Astrocyte (in vitro differentiated cells and primary cell): ENCODE measurements at places on chromosomes 11 and 22. TPM values are rescaled to one million over a fixed set of nuclear protein-coding genes. Genes with fewer than 3 reads are reported as not detected.

DNA sequence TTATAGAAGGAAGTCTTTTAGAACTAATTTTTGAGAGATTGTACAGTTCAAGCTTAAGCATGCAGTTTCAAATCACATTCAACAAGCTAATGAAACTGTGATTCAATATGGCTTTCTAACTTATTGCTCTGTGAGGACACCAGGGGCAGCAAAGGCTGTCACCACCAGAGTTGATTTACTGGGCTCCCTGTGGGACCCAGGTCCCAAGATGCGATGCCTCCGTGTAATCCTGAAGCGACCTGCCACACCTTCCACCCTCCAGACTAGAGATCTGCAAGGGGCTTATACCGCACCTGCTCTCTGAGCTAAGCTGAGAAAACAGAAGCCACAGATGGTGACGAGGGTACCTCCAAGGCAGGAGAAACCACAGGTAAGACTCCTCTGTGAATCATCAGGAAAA is 918 bp upstream of the OR51Q1 start:
- H3K27ac ChIP-seq = no peak overlapping the region
- H3K36me3 ChIP-seq = no peaks in the 10 kb centered on the region
- no peaks in the 10 kb centered on the region for H3K27me3 ChIP-seq
- H3K4me1 ChIP-seq = no peaks in the 10 kb centered on the region

- no peak for DNase-seq
- H3K27ac ChIP-seq = no peak overlapping the region
- H3K27me3 ChIP-seq = no peaks in the 10 kb centered on the region
- no peak overlapping the region for H3K4me3 ChIP-seq
- peaks cover 17% of the 10 kb centered on the region for H3K36me3 ChIP-seq
Measured at GRCh38 chr11:73710964-73711363, 49.9 kb downstream of the RAB6A start.

- peak; percentile 23 for DNase-seq
- no peak overlapping the region for H3K27ac ChIP-seq
- no peaks in the 10 kb centered on the region for H3K27me3 ChIP-seq
- H3K36me3 ChIP-seq = peaks cover 12% of the 10 kb centered on the region
- no peaks in the 10 kb centered on the region for H3K4me1 ChIP-seq
Measured at GRCh38 chr11:129917231-129917630, 21.9 kb upstream of the NFRKB start.

GRCh38 chr11:132576706-132577105 is 955.6 kb downstream of the OPCML start:
- no peak overlapping the region for H3K4me3 ChIP-seq
- H3K4me1 ChIP-seq = peaks cover 10% of the 10 kb centered on the region
- peak; percentile 97 for DNase-seq
- H3K36me3 ChIP-seq = no peaks in the 10 kb centered on the region
- H3K27ac ChIP-seq = peak overlapping the region; percentile 93
- H3K27me3 ChIP-seq = no peaks in the 10 kb centered on the region

- H3K27ac ChIP-seq = no peak overlapping the region
Measured at GRCh38 chr11:20762980-20763379, 93.6 kb downstream of the NELL1 start.

DNA sequence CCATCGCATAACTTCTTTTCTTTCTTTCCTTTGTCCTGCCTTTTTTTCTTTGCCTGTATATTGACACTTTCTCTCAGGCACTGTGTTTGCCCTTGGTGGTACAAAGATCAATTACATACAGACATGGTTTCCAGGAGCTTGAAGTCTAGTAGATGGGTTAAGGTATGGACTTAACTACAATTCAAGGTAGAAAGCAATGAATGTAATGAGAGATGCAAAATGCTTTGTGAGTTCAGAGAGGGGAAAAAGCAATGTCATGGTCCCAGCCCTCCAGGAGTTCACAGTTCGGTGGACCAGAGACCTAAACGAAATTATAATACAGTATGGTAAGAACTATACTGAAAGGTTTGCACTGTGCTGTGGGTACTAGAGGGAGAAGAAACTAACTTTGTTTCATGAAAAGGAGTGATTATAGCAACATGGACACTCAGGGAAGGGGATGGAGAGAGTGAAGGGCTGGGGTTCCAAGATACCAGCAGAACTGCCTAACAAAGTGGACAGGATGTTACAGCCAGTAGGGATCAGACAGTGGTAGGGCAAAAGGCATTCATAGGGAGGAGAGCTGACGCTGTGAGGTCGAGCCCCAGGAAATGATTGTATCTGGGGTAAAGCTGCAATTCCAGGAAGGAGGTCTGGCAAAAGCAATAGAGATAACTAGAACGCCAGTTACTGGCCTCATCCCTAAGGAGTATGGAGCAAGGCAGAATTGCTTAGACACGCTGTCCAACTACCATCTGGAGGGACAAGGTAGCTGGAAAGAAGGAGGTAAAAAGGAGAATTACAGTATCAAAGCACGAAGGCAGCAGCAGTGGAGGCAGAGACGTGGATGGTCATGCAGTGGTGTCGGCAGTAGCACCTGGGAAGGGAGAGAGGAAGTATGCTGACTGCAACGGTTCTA is 158.3 kb upstream of the MTMR2 start:
- peaks cover 4% of the 10 kb centered on the region for H3K36me3 ChIP-seq
- no peak for DNase-seq
- no peak overlapping the region for H3K4me3 ChIP-seq
- peaks cover 8% of the 10 kb centered on the region for H3K4me1 ChIP-seq
- H3K27ac ChIP-seq = no peak overlapping the region

GRCh38 chr11:117977029-117977428 is 9.2 kb upstream of the IL10RA start:
- H3K4me3 ChIP-seq = no peak overlapping the region
- no peak overlapping the region for H3K27ac ChIP-seq
- DNase-seq = no peak
- no peaks in the 10 kb centered on the region for H3K4me1 ChIP-seq
- H3K27me3 ChIP-seq = peaks cover 13% of the 10 kb centered on the region

DNA sequence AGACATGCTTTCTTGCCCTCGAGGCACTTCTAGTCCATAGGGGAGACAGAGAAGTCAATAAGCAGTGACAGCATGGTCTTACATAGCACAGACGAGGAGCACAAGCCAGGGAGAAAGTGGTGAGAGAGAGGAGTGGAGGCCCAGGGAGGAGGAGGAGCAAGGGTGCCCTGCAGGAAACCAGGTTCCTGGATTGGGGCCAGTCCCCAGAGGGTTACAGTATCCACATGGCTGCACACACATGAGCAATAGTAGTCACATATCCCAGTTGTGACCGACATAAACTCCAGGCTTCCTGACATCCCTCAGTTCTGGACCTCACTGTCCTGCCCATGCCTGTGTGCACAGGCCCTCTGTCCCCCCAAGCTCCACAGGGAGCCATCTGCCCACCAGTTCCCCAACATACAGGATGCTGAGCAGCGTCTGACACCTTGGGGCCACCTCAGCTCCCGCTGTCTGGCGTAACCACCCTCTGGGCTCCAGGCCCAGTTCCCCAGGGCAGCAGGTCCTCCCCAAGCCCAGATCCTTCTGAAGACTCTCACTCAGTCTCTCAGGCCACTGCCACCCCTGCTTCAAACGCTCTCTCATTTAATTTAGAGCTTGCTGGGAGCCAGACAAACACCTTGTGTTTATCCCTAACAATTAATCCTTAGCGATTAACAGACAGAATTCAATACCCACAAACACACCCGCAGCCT is 53.7 kb downstream of the DSCAML1 start:
- no peak overlapping the region for H3K4me3 ChIP-seq
- no peaks in the 10 kb centered on the region for H3K4me1 ChIP-seq
- no peaks in the 10 kb centered on the region for H3K27me3 ChIP-seq
- no peaks in the 10 kb centered on the region for H3K36me3 ChIP-seq
- H3K27ac ChIP-seq = no peak overlapping the region
- DNase-seq = no peak

DNA sequence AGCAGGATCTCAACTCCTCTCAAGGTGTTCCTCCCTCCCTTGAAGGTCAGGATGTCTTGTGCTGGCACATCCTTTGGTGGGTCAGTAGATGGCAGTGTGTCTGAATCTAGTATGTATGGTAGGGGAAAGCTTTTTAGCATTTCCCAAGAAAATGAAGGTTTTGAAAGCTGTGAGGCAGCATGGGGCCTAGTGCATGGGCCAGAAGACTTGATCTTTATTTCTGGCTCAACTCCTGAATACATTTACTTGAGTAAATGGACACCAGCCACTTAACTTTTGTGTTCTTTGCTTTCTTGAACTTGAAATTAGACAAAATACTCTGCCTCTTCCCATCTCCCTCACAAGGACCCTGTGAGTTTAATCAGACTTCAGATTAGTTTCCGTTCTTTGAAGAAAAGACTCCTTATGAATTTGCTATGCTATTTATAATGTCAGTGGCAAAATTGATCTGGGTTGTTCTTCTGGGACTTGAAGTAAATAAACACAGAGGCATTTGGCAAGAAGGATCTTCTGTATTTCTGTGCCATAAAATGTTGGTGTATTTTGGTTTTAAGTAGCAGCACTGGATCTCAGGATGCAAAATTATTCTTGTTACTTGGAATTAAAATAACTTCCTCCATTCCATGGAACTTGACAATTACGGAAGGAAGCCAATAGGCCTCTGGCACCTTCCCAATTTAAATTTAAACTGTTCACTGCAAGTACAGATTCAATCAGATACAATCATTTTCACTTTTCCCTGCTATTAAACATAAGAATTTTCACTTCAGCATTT is 288.8 kb downstream of the CASP12 start:
- H3K27ac ChIP-seq = no peak overlapping the region
- DNase-seq = peak; percentile 47
- no peaks in the 10 kb centered on the region for H3K36me3 ChIP-seq
- no peak overlapping the region for H3K4me3 ChIP-seq
- H3K27me3 ChIP-seq = no peaks in the 10 kb centered on the region

DNA sequence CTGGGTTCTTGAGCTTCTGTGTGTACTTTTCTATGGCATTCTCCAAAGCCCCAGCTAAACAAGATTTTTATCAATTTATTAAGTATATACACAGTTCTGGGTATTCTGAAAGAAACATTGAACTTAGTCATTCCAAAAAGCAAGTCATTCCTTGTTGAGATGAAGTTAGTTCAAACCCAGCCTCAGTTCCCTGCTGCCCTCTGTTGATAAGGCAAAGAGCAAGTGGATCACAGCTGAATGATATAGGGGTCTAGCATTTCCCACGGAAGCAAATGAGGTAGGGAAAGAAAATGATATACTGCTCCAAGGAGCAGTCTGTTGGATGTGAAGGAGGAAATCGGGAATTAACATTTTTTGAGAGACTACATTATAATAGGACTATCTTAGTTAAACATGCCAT is 841.8 kb upstream of the TENM4 start:
- no peak overlapping the region for H3K4me3 ChIP-seq
- H3K36me3 ChIP-seq = no peaks in the 10 kb centered on the region
- DNase-seq = no peak
- peaks cover 12% of the 10 kb centered on the region for H3K4me1 ChIP-seq
- H3K27me3 ChIP-seq = no peaks in the 10 kb centered on the region
- no peak overlapping the region for H3K27ac ChIP-seq

DNA sequence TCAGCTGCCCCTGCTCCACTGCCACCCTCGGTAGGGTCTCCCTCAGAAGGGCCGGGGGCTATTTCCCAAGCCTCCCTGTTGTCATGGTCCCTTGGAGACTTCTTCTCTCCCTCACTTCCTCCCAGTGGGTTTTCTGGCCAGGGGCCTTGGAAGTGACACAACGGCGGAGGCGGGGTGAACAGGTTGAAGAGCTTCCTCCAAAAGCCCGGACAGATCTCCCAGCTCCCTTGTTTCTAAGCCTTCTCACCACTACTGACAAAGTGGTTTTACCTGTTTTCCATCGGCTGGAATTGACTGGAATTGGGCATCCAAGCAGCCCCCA is 14.5 kb downstream of the MYH9 start:
- no peak for DNase-seq
- H3K27me3 ChIP-seq = no peaks in the 10 kb centered on the region
- H3K4me1 ChIP-seq = peaks cover 87% of the 10 kb centered on the region
- peak overlapping the region; percentile 40 for H3K27ac ChIP-seq

DNA sequence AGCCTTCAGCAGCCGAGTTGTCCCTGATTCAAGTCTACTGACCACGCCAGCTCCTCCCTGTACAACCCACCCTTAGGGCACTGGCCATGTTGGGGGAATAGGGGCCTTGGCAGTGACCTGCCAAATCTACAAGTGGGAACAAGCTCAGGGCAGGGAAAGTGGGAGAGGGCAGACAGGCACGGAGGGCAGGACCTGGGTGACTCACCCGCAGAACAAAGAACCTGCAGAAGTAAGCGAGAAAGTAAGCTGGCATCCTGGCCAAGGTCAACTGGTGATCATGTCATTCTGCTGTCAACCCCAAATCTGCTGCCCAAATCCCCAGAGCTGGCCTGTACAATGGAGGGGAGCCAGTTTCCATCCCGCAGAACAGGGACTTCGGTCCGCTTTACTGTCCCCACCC is 7.9 kb upstream of the SCGB1A1 start:
- H3K36me3 ChIP-seq = no peaks in the 10 kb centered on the region
- no peak overlapping the region for H3K27ac ChIP-seq
- no peak overlapping the region for H3K4me3 ChIP-seq
- H3K4me1 ChIP-seq = no peaks in the 10 kb centered on the region
- H3K27me3 ChIP-seq = no peaks in the 10 kb centered on the region
- no peak for DNase-seq

GRCh38 chr22:43171607-43172006 is 15.3 kb downstream of the TTLL12 start:
- H3K27me3 ChIP-seq = no peaks in the 10 kb centered on the region
- no peak overlapping the region for H3K27ac ChIP-seq
- no peak overlapping the region for H3K4me3 ChIP-seq
- no peak for DNase-seq

- peaks cover 6% of the 10 kb centered on the region for H3K4me1 ChIP-seq
- no peak overlapping the region for H3K27ac ChIP-seq
- no peaks in the 10 kb centered on the region for H3K27me3 ChIP-seq
- H3K36me3 ChIP-seq = no peaks in the 10 kb centered on the region
- H3K4me3 ChIP-seq = no peak overlapping the region
Measured at GRCh38 chr11:102293873-102294601, 23.2 kb upstream of the BIRC3 start.

DNA sequence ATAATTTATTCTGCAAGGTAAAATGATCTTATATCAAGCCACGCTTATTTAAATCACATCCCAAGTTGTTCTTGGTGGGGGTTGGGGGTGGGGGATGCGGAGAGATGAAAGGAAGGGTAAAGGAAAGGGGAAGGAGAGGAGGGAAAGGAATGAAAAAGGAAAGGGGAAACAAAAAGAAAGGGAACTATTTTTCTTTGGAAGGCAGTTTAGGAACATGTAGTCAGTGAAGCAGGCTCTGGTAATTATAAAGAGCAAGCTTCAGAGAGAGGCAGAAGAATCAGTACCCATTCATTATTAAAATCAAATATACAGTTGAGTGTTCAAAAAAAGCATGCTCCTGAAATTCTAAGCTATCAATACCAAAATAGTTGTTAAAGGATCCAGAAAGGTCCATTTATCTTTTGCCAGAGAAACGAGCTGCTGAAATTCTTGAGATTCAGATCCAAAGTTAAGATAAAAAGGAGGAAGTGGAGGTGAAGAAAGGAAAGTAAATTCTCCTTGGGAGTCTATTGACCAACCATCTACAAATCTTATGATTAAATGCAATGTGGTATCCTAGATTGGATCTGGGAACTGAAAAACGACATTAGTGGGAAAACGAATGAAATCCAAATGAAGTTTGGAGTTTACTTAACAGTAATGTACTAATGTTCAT is 107.4 kb downstream of the SGSM3 start:
- DNase-seq = no peak
- H3K4me1 ChIP-seq = no peaks in the 10 kb centered on the region

The MOV10L1 gene
- 0.61 and 0.62 TPM in 2 replicates for total RNA-seq

The MRGPRX4 gene
- total RNA-seq = not detected in 2 replicates

The ASCL2 gene
- not detected in 2 replicates for total RNA-seq

The MS4A6E gene
- total RNA-seq = not detected in 2 replicates

The FSHB gene
- total RNA-seq = not detected in 2 replicates

The ALKBH3 gene
- total RNA-seq = 24.8 and 30.5 TPM in 2 replicates

The PHLDB1 gene
- 179 and 194 TPM in 2 replicates for total RNA-seq

The ENTHD1 gene
- not detected in 2 replicates for total RNA-seq

The RNF214 gene
- total RNA-seq = 20.7 and 23.6 TPM in 2 replicates

The VSTM5 gene
- total RNA-seq = 0.19 and 0.45 TPM in 2 replicates

The DNAJB13 gene
- 1.2 and 1.3 TPM in 2 replicates for total RNA-seq

The PLA2G3 gene
- total RNA-seq = not detected in 2 replicates

The ZNF195 gene
- 42.1 and 57.5 TPM in 2 replicates for total RNA-seq

The NRXN2 gene
- 0.14 and 0.17 TPM in 2 replicates for total RNA-seq
